NCI-H510A treated with DMSO at 0.1 percent for 48 hours (cell line): ENCODE measurements at places on chromosomes 4 and X.
A peak's percentile ranks its signal among the peaks of the same experiment; 100 is the strongest.

DNA sequence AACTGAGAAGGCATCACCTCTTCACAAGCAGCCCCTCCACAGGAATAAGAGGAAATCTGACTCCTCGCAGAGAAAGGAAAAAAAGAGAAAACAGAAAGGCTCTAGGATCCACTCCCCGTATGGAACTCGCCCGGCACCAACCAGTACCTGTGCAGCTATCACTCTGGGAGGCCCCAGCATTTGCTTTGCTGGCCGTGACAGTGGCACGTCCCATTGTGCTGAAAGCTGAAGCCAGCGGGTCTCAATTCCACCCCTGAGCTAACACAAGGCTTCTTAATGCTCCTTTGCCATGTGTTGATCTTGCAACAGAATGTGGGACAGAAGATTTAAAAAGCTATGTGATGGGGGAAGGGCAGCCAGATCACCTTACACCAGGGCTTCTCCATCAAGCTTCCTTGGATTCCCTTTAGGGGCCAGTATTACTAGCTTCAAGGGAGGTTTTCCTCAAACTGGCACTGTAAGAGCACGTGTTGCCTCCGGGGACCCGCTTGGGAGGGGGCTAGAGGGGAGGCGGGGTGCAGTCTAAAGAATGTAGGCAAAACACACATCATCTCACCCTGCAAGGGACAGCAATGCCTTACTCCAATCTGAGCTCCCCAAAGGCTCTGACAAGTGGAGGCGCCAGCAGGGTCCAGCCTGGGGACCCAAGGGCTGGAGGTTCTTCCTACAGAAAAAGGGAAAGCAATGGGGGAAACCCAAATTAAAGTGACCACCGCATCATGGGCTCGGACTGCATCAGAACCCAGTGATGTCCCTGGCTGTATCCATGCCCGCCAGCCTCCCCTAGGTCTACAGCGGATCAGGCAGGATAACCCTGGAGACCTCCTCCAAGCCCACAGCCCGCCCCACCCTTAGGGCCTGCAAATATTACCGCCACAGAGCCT, 1.2 kb downstream of the USP46 start:
- DNase-seq, result peak; percentile 19

DNA sequence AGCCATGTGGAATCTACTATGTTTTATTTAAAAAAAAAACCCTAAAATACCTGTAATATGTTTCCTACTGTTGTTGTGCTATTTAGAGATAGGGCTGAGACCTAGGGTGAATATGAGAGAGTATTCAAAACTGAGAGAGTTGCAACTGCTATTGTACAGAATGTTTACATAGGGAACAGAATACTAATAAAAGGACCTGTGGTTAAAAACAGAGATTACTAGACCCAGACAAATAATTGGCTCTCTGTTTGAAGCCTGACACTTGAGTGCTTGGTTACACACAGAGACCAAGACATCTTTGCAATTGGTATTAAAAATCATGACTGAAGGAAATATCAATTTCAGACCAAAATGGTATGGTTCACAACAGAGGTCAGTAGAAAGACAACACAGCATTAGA, 278.9 kb upstream of the GIMD1 start:
- DNase-seq, result peak; percentile 7

GRCh38 chr4:15552557-15553362, 83.1 kb downstream of the CC2D2A start:
- DNase-seq, result no peak

DNA sequence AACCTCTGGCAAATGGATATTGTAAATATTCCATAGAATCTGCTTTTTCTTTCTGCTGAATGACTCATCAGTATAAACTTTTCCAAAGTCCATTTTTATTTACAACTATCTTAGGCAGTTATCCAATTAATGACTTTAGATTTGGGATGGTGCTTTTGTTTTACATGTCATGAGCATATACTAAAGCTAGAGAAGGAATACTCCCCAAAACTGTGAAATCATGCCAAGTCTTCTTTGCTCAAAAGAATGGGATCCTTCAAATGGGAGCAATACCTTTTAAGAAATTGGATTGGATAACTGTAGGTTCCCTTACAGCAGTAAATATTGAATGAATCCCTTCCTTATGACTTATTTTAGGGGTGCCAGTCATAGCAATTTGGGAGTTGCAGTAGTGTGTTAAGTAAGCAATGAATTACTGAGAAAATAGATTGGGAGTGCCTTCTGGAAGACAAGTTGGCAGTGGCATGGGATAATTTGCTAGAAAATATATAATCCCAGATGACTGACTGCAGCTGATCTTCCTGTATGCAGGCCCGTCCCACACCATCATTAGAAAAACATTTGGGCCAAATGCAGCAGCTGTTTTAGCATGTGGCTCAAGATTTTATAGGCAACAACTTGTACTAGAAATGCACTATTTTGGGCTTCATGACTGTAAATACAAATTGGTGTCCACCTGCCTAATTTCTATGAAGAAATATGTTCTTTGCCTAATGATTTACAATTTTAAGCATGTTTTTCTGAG, 2.8 kb downstream of the TMPRSS11D start:
- DNase-seq, result no peak

- no peak for DNase-seq
These were observed 143.9 kb downstream of the SHOX start for GRCh38 chrX:774536-774935.

DNA sequence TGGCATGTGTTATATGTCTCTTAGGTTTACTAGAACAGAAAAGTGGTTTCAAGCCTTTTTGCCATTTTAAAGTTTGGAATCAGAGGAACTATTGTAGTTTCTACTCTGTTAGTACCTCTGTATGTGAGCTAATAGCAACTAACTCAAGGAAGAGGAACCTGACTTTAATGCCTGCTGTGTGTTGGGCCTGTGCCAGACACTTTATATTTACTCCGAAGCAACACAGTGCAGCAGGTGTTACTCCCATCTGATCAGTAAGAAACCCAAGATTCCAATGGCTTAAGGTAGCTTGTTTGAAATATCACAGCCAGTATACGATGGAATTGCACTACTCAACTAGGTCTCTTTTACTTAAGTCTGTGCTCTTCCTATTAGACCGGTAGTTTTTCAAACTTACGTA, 79.2 kb downstream of the USP9X start:
- peak; percentile 15 for DNase-seq

GRCh38 chr4:139783741-139784484, 118.3 kb downstream of the MGST2 start:
- DNase-seq, result no peak

DNA sequence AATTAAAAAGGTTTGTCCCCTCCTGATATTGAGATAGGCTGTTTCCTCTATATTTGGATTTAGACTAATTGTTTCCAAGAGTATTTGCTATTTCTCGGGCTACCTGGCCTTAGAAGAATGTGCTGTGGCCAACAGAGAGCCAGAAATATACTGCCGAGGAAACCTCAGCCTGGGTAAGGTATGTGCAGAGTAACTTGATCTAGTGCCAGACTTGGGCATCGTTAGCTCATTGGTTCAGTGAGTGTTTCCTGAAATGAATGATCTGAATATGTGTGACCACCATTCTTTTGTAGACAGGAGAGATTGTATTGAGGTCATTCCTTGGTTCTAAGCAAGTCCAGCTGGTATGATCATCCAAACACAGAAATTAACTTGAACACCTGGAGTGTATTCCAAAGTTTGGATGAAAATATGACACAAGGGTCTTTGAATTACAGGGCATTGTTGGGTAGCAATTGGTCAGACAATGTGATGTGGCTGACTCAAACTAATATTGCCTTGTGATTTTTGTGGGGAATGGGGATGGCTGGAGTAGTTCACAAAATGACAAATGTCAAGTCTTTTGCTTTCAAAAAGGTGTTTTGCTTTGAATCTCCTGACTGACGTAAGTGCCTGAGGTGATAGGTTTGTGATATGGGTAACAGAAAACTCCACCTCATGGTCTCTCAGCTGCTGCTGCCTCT, 100.2 kb upstream of the CXCL13 start:
- DNase-seq, result no peak

GRCh38 chrX:9071031-9071650, 37.2 kb upstream of the FAM9B start:
- no peak for DNase-seq

DNA sequence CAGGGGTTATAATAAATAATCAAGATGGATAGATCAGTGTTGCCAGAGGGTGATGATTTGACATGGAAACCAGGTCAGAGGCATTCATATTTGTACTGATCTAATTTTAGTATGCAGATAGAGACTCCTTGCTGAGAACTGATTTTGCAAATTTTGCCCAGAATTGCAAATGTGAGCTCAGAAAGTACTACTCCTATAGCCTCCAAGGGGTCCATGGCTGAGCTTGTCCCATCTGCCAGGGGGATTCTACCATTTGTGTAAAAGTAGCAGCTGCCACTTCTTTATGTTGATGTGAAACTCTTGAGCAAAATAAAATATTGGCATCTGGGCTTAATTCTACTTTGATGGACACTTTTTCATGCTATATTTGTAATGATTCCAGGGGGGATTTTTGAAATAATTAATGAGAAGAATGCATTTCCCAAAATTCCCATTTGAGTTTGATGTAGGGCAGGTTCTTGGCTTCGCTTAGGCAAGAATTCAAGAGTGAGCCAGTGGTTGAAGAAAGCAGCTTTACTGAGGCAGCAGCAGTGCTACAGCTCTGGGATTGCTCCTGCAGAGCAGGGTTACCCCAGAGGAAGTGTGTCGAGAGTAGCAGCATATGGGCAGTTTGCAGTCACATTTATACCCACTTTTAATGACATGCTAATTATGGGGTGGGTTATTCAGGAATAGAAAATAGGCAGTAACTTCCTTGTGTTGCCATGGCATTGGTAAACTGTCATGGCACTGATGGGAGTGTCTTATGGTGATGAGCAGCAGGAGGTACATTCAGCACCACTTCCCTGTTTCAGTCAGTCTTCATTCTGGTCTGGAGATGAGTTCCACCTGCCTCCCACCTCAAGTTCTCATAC, 38.7 kb upstream of the DCLK2 start:
- DNase-seq, result no peak

- no peak for DNase-seq
These were observed 122.5 kb upstream of the HCCS start for GRCh38 chrX:10988653-10989052.

DNA sequence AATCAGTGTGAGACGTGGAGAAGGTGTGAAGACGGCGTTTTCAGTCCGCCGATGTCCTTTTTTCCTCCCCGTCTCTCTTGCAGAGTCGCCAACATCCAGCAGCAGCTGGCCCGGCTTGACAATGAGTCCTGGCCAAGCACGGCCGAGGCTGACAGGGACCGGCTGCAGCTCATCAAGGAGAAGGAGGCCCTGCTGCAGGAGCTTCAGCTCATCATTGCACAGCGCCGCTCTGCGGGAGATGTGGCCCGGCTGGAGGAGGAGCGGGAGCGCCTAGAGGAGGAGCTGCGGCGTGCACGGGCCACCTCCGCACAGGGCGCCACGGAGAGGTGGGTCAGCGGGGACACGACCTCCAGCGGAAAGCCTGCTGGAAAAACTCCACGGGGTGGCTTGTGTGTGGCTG, 47.1 kb upstream of the CLCN4 start:
- no peak for DNase-seq

DNA sequence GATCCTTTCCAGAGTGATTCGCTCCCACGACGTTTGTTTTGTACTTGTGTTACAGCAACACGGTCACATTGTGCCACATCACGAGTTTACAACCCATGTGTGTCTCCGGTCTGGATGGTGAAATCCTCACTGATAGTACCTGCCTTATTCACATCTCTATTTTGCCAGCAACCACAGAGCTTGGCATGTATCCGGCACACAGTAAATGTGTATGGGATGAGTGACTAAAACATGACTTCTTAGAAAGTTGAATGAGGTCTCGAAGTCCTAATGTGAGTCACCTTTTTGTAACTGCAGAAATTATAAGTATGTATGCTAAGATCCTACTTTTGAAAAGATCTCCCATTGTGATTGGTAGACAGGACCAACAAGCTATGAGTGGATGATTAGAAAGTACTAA, 7.5 kb downstream of the STOX2 start:
- DNase-seq, result no peak

- no peak for DNase-seq
These were observed 172.1 kb upstream of the SLC7A11 start for GRCh38 chr4:138414202-138414601.

- DNase-seq, result no peak
These were observed 166.8 kb downstream of the SHROOM3 start for GRCh38 chr4:76601791-76602190.

DNA sequence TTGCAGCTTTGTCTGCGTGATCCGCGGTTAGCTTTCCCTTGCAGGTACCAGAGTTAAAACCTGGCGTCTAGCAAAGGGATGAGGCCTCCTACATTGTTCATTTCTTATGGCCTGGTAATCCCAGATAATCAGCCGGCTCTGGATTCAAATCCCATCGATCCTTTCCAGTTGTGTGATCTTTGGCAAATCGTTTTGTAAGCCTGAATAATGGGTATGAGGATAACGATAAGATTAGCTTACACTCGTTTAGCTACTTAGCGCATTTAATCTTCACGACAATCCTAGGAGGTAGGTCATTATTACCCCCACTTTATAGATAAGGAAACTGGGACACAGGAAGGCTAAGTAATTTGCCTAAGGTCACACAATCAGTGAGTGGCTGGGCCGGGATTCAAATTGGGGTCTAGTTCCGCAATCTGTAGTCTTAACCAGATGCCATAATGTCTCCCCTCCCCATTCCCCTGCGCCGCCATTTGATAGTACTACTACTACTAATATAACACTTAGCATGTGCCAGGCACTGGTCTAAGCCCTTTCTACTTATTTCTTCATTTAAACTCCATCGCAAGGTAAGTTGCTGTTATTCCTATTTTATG, 1.7 kb upstream of the UBA1 start:
- DNase-seq, result no peak

DNA sequence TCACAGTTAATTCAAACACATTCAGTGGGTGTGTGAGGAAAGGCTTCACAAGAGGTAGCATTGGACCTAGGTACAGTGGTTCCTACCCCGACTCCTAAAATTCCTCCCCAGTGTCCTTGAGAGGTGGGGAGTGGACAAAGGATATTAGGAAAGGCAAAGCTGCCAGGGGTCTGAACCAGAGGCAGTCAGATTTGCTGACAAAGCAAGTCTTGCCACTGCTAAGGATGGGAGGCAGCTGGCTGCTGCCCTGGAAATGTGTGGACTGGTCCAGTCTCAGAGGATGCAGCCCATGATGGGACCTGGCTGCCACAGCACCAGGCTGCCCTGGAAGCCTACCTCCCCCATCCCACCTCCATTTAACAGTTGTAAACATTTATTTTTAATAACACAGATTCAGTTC, 4.1 kb upstream of the PHF8 start:
- DNase-seq, result no peak
